ENCODE measurements at places on chromosomes 12 and 14.

GRCh38 chr14:83271663-83272062 lies 1738.0 kb upstream of the SEL1L start:
- no peak for DNase-seq

DNA sequence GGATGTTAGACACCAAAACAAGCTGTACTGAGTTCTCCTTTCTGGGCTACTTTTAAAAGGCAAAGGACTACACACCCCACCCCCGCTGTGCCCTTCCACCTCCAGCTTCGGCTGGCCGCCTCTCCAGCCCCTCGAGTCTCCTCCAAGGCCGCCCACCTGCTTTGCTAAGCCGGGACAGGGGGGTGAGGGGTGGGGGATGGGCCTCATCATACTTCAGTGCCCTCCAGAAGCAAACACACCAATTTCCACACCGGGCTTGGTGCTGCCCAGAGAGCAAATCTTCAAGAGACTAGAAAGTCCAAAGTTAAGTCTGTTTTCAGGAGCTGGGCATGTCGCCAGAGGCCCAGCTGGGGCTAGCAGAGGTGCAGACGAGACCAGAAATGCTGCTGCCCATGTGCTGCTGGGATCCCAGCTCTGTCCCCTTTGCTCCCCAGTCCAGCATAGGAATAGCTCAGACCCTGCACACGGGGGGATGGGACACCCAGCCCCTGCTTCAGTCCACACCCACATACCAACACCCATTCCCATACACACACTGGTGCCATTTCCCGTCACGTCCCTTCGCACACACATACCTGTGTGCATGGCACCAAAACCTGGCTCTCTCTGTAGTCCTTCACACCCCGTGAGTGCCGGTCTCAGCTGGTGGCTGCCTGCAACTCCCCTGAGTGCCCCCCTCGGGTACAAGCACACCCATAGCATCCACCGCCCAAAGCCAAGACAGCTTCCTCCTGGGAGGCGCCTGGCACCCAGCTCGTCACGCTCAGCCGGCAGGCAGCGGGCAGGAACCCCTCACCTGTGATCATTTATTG lies 1.0 kb downstream of the SLC6A12 start:
- DNase-seq = no peak

DNA sequence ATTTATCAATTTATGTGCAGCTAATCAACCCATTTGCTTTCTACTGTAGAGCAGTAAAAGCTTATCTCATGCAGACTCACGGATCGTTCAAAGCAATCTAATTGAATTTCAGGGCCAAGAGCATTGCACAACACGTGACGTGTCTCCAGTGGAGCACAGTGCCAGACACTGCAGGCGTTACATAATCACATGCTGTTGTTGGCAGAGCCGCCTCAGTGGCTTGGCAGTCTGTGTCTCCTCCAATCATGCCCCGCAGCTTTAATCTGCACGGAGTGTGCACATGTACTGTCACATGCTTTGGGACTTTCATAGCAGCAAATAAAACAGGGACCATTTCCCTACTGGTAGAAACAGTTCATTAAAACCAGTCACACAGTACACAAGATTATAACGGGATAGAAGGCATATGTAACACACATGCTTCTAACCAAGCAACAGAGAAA lies 309.3 kb downstream of the ITPR2 start:
- DNase-seq = no peak

GRCh38 chr14:72479461-72479931 lies 414.4 kb downstream of the DPF3 start:
- DNase-seq = no peak
